ENCODE measurements at places on chromosomes 2 and 18.

DNA sequence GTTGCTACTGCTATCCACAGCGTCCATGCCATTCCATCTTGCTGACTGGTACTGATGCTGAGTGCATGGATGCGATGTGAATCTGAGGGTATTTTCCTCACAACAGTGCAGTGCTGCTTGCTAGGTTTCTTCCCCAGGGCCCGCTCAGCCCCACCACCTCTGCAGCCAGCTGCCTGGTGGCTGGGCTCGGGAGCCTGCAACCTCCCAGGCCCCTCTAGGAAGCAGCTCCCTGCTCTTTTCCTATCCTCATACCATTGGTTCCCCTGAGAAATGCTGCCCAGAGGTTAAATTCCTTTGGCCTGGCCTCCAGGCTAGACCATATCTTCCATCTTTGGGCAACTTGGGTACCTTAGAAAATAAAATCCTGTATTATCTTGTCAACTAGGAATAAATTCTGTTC lies 413.6 kb downstream of the TGIF1 start:
- DNase-seq, result no peak

DNA sequence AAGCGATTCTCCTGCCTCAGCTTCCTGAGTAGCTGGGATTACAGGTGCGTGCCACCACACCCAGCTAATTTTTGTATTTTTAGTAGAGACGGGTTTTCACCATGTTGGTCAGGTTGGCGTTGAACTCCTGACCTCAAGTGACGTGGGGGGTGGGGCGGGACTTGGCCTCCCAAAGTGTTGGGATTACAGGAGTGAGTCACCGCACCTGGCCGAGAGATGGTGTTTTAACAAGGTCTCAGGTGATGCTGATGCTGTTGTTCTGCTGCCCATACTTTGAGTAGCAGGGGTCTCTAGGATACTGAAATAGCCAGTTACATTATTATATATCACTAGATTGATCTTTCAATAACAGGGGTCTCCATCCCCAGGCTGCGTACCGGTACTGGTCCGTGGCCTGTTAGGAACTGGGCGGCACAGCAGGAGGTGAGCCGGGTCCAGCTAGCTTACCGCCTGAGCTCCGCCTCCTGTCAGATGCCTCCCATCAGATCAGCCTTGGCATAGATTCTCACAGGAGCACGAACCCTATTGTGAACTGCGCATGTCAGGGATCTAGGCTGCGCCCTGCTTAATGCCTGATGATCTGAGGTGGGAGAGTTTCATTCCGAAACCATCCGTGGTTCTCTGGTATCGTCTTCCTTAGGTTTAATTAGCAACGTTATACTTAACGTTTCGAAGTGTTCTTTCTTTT lies 48.3 kb upstream of the SLC38A11 start:
- DNase-seq, result no peak

- DNase-seq, result no peak
Measured at GRCh38 chr2:94873362-94874276, 2.4 kb downstream of the TEKT4 start.

GRCh38 chr2:145156199-145156598 lies 636.3 kb upstream of the ZEB2 start:
- no peak for DNase-seq

GRCh38 chr2:25548601-25549000 lies 124.8 kb downstream of the DTNB start:
- no peak for DNase-seq

DNA sequence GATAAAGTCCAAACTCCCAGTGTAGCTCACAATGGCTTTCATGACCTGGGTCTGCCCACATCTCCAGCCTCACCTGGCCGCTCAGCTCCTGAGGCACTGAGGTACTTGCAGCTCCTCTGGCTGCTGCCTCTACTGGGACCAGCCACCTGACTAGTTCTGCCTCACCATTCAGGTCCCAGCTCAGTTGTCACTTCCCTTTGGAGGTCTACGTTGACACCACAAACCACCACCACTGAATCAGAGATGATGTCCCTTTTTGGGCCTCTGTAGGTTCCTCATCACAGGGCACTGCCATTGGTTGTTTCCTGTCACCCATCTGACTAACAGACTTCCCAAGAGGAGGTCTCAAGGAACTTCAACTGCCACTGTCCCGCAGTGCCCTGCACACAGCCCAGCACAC lies 21.2 kb downstream of the SPP2 start:
- DNase-seq, result no peak

All from mesothelial cell of epicardium (in vitro differentiated cells).